Fibroblast of skin of right biceps (primary cell): ENCODE measurements at places on chromosomes 3 and 15.
A peak's percentile ranks its signal among the peaks of the same experiment; 100 is the strongest.

GRCh38 chr15:94682171-94682570, 450.8 kb downstream of the MCTP2 start:
- DNase-seq = no peak

DNA sequence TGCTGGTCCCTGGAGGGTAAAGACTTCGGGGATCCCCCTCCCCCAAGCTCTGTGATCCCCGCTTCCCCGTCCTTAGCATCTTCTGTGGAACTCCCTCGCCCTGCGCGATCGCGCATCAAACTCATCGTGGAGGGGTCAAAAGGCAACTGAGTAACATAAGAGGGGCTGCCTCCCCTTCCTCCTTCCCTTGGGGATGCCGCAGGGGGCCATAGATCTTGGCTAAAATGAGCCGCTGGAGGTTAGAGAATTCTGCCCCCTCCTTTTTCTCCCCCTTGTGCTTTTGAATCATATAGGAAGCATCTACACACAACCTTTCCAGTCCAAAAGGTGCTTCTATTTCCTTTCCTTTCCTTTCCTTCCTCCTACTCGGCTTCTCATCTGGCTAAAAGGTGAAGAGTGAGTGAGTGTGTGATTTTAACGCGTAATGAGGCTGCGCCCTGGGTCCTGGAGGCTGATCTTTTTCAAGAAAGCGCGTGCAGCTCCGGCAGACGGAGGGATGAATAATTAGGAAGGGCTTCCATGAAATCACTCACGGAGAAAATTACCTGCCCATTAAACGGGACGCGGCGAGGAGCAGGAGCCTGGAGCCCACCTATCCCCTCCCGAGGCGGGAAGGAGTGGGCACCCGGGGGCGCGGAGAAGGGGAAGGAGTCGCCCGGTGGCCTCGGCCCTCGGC, 831 bp upstream of the ROBO2 start:
- peak; percentile 11 for DNase-seq

- DNase-seq = no peak
Observed at GRCh38 chr3:120306519-120307455, 21.8 kb upstream of the GPR156 start.

DNA sequence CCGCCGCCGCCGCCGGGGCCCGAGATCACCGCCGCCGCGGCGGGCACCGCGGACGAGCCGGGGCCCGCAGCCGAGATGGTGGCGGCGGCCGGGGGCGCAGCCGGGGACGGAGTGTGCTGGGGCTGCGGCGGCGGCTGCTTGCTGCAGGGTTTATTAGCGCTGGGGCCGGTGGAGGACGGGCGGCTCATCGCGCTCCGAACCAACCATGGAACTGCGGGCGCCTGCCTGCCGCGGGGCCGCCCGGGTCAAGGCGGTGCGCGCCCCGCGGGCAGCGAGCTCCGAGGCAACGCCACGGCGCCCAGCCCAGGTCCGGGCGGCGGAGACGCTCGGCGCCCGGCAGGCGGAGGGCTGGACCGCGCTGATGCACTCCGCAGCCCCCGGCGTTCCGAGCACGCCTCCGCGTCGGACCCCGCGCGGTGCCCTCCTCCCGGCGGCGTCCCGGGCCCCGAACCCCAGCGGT, 277 bp downstream of the SIAH2 start:
- no peak for DNase-seq

DNA sequence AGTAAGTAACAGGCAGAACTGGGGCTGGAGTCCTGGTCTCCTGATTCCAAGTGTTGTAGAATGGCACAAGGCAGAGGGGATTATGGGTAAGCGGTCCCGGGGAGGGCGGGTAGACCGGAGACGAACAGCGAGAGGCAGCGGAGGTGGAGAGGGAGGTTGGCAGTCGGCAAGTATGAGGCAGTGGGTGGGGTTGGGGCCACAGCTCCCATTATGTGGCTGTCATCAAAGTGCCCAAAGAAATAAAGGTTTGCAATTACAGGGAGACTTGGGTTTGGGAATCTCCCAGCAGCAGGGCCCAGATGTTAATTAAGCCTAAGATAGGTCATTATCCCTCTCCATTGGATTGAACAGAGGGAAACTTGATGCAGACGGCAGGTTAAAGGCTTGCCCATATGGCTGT, 16.9 kb downstream of the FAM43A start:
- DNase-seq = no peak

GRCh38 chr15:82680200-82681102, 29.2 kb downstream of the AP3B2 start:
- DNase-seq = no peak

DNA sequence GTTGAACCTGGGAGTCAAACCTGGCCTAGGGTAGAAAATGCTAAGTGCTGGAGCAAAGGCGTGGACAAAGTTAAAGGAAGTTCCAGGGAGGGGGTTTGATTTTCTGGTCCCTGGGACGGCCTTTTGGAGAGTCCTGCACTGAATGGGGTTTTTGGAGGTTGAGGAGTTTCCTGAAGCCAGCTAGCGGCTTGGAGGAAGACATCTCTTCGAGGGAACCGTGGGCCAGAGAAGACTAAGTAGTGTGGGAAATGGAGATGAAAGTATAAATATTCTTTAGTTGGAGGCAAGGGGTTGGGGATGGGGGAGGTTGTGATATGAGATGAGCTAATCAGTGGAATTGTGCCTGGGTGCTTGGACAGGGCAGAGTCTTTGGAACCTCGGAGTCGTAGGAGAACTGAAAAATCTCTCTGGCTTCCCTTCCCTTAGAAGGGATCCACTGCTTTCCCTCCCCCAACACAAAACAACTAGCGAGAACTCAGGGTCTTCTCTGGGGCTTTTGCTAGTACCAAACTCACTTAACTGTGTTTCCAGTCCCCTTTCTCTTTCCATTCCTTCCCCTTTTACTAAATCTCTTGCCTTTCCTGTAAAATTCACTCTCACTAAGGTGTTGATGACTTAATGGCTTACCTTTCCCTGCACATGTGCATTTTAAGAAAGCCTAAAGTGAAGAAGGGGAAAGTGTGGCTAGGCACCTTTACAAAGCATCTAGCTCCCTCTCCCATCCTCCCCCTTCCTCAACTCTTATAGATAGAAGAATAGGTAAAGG, 1.0 kb downstream of the LPP start:
- no peak for DNase-seq

- no peak for DNase-seq
Observed at GRCh38 chr15:43210172-43210745, 10.6 kb downstream of the EPB42 start.

- no peak for DNase-seq
Observed at GRCh38 chr3:120437559-120437958, 13.2 kb downstream of the FSTL1 start.

DNA sequence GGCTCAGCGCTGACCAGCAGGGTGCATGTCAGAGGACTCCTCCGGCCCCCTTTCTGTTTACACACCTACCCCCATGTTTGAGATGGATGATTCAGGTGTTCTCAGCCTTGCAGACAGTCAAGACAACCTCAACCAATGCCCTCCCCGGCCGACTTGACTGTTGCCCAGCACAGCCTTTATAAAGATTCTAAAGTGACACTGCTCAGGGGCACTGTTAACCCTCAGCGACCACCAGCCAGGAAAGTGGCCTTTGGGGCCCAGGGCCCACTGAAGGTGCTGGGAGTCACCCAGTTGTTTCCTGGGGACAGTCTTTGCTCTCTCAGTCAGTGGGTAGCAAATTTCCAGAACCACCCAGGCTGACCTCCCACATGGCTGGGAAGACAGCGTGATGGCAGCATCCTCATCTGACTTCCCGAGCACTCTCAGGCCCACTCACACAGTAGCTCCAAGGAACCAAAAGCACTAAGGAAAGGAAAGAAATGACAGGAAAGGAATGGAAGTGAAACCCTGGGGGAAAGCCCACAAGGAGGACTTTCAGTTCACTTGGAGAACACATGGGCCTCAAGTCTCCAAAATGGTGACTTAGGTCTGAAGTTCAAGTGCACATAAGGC, 128.4 kb downstream of the ASB7 start:
- DNase-seq = no peak

DNA sequence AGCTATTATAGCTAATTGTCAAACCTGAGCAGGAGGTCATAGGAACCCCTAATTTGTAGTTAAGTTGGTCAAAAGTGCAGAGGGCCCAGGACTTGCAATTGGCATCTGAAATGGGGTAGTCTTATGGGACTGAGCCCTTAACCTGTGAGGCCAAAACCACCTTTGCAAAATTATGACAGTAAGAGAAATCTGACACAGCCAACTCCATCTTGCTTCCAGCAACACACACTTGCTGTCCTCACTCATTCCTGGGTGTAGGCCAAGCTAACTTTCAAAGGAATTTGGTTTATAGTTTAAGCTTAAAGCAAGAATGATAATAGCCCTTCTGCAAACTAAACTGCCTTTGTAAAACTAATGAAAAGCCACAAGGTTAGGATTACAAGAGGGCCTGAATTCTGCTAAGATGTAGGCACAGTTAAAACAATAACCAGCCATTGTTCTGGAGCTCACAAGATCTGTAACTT, 57.6 kb upstream of the FRMD4B start:
- no peak for DNase-seq

- peak; percentile 100 for DNase-seq
Observed at GRCh38 chr15:92803852-92804609, 96.1 kb upstream of the CHD2 start.

DNA sequence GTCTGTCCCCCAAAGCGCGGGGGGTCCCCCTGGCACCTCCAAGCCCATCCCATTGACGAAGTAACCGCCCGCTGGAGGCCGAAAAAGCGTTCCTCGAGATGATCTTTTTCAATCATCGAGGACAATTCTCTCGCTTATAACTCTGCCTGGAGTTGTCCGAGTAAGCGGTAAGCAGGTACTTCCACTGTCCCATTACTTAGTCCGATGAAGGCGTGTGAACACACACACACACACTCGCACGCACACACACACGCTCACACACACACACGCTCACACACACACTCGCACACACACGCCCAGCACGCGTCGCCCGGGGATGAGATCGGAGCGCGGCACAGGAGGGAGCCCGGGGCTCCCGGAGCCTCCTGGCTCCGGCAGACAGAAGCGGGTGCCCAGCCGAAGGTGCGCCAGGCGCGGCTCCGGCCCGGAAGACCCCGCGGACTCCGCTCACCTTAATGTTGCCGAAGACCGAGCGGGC, 430 bp downstream of the SLCO2A1 start:
- DNase-seq = peak; percentile 36

GRCh38 chr15:50911001-50911400, 2.5 kb downstream of the AP4E1 start:
- peak; percentile 60 for DNase-seq

- DNase-seq = no peak
Observed at GRCh38 chr3:46719044-46719565, 1.4 kb upstream of the PRSS50 start.

- no peak for DNase-seq
Observed at GRCh38 chr15:68706256-68706655, 114.4 kb downstream of the ANP32A start.

- DNase-seq = no peak
Observed at GRCh38 chr3:58261954-58262666, 24.5 kb downstream of the ABHD6 start.

GRCh38 chr15:44193651-44194322, 1.3 kb downstream of the FRMD5 start:
- DNase-seq = peak; percentile 15

DNA sequence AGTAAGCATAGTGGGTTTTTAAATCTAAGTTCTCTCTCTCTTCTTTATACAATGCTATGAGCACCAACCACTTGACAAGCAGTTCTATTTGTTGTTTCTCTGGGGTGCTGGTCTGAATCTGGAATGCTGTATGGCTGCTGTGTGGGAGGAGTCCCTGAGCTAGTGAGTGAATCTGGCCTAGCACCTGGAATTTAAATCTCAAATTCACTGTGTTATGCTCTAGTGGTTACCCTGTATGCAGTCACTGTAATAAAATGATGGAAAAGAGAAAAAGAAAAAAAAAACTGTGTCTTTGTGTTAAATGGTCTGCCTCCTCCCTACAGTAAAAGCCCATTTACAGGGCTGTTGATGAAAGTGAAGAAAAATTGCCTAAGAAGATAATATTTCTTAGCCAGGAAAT, 155.0 kb downstream of the ATP8B4 start:
- no peak for DNase-seq

- DNase-seq = peak; percentile 77
Observed at GRCh38 chr15:62491642-62492041, 326.6 kb upstream of the C2CD4B start.

DNA sequence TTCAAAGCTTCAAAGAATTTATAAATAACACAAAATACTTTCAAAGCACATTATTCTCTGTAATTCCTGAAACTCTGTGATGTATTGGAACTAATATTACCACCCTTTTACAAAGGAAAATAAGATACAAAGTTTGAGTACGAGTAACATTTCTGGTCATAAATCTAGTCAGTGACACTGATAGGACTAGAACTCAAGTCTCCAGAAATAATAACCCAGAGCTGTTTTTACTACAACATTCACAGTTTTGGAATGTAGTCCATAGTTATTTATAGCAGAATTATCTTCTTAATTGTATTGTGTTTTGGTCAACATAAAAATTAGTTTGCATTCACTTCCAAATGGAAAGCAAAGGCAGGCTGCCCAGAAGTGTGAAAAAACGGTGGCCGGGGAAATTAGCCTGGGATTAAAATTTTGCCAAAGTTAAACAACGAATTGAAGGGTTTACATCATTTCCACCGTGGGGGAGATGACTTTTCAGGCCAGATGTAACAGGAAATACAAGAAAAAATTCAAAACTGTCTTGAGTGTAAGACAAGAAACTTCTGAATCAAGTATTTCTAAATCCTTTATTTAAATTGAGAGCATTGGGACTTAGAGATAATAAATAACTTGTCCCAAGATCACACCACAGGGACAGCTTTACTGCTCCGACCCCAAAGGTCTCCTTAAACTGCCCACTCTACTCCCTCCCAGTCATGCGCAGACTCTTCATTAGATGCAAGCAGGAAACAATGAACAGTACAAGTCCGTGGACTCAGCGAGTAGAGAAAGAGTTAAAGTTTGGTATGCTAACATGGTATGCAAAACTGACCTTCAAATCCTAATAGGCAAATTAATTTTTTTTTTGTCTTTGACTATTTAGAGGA, 74.3 kb upstream of the VGLL4 start:
- peak; percentile 68 for DNase-seq

DNA sequence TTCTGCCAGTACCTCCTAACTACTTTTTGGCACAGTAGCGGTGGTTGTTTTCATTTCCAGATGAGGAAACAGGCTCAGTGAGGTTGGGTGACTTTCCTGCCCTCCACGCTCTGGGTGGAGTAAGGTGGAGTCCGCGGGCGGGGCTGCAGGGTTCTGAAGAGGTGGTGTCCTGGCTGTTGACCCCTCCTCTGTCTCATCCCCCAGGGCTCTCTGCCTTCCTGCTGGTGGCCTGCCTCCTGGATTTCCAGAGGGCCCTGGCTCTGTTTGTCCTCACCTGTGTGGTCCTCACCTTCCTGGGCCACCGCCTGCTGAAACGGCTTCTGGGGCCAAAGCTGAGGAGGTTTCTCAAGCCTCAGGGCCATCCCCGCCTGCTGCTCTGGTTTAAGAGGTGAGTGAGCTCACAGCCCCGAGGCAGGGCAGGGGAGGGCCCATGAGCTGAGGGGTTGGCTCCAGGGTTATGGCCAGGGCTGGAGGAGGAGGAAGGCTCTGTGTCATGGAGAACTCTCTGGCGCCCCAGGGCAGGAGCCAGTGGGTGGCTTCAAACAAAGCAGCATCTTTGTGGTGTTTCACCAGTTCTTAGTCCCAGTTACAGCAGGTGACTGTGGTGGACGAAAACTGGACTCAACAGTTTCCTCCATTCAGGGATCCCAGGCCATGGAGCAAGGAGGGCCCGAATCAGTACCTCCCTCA, 10.4 kb downstream of the SLC28A1 start:
- no peak for DNase-seq

- DNase-seq = peak; percentile 78
Observed at GRCh38 chr3:16173283-16174025, 1.0 kb upstream of the GALNT15 start.
